ENCODE measurements at places on chromosomes 1 and 21.
A peak's percentile ranks its signal among the peaks of the same experiment; 100 is the strongest.

GRCh38 chr1:158089476-158089875 is 91.2 kb upstream of the CD1D start:
- DNase-seq, result no peak

DNA sequence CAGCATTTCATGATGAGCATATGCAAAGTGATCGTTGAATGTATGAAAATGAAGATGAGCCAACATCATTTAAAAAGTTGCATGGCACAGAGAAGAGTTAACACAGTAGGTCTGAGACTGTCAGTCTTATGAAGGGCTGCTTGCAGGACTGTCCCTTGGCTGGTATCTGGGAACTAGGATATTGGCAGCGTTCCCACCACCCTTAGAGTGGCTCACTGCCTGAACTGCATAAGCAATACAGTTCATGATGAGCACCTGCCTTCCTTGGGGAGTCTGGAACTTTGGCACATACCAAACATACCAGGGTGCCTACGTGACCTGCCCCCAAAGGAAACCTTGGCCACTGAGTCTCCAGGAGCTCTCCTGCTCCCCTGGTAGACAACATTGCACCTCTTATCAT is 161.8 kb downstream of the DSCAM start:
- no peak for DNase-seq

- no peak for DNase-seq
Observed at GRCh38 chr21:28240586-28240985, 752.1 kb downstream of the LTN1 start.

DNA sequence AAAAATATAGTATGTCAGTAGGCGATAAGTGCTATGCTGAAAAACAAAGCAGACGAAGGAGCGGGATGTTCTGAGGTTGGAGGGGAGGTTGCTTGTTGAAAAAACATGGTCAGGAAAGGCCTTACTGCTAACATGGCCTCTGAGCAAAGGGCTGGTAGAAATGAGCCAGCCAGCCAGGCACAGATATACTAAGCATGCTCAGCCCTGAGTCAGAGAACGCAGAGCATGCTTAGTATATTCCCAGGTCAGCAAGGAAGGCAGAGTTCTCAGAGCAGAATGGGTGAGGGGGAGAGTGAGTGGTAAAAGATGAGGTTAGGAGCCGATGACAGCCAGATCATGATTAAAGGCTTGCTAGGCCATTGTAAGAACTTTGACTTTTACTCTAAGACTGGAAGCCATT is 36.7 kb downstream of the ZBTB40 start:
- DNase-seq, result peak; percentile 15

DNA sequence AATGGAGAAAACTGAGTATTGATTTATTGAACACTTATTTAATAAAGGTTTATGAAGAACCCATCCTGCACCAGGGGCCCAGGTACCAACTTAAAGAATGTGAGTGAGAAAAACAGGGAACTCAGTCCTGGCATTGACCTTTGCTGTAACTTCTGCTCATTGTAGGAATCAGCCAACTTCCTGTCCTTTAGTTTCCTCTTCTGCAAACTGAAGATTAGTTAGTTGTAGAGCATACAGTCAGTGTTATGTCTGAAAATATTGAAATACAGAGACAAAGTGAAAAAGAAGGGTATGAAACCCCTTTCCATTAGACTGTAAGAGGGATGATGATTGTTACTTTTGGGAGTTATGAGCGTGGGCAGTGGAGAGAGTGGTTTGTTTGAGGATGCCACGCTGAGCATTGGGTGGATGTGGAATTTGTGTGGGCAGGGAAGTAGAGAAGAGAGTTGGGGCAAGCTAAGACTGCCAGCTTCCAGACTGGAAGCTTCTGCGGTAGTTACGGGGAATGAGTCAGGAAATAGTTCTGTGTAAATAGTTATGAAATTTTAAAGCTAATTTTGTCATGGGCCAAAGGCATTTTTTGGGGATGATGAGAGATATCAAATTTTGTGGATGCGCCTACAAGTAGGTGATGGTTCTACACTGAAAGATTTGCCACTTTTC is 89.2 kb downstream of the GPR88 start:
- no peak for DNase-seq

All from WERI-Rb-1 (cell line).